Colonic mucosa (tissue), 4 donors: ENCODE measurements at places on chromosomes 12 and 14. TPM values are rescaled to one million over a fixed set of nuclear protein-coding genes. Genes with fewer than 3 reads are reported as not detected.

DNA sequence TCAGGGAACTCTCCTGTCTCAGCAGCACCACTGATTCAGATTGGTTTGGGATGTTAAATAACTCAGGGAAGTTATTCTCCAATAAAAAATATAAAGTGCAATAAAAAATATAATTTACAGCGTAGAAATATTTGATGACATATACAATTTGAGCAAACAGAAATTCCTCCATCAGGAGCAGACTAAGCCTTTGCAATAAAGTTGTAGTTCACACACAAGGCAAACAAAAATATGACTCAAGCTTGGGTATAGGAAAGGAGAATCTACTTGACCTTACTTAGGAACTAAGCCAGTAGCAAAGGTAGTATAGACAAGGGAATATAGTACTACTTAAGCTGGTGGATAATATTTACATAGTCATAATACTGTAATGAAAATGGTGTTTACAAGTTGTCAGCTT is 264.1 kb downstream of the KIF21A start:
- no peaks in the 10 kb centered on the region for H3K27me3 ChIP-seq
- no peaks in the 10 kb centered on the region for H3K4me1 ChIP-seq
- no peak overlapping the region for H3K4me3 ChIP-seq
- no peaks in the 10 kb centered on the region for H3K36me3 ChIP-seq
- no peak overlapping the region for H3K27ac ChIP-seq
- DNase-seq: no peak

DNA sequence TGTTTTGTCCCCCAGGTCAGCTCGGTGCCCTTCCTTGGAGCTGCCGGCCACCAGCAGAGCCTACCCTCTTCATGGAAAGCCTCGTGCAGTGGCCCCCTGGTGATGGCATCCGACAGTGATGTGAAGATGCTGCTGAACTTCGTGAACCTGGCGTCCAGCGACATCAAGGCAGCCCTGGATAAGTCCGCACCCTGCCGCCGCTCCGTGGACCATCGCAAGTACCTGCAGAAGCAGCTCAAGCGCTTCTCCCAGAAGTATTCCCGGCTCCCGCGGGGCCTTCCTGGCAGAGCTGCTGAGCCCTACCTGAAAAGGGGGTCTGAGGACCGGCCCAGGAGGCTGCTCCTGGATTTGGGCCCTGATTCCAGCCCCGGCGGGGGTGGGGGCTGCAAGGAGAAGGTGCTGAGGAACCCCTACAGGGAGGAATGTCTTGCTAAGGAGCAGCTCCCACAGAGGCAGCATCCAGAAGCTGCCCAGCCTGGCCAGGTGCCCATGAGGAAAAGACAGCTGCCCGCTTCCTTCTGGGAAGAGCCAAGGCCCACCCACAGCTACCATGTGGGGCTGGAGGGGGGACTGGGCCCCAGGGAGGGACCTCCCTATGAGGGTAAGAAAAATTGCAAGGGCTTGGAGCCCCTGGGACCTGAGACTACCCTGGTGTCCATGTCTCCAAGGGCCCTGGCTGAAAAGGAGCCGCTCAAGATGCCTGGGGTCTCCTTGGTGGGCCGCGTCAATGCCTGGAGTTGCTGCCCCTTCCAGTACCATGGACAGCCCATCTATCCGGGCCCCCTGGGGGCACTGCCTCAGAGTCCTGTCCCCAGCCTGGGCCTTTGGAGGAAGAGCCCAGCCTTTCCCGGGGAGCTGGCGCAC is 1.3 kb downstream of the FAM181A start:
- H3K4me3 ChIP-seq: no peak overlapping the region
- H3K27ac ChIP-seq: no peak overlapping the region
- no peaks in the 10 kb centered on the region for H3K36me3 ChIP-seq
- DNase-seq: no peak
- no peaks in the 10 kb centered on the region for H3K27me3 ChIP-seq

GRCh38 chr14:88188745-88189416 is 134.2 kb downstream of the KCNK10 start:
- no peak for DNase-seq
- no peak overlapping the region for H3K4me3 ChIP-seq

GRCh38 chr12:59972905-59973304 is 377.1 kb downstream of the SLC16A7 start:
- H3K27ac ChIP-seq: no peak overlapping the region
- no peaks in the 10 kb centered on the region for H3K27me3 ChIP-seq
- no peaks in the 10 kb centered on the region for H3K4me1 ChIP-seq
- H3K4me3 ChIP-seq: no peak overlapping the region

- H3K27ac ChIP-seq: no peak overlapping the region
- H3K4me3 ChIP-seq: no peak overlapping the region
- no peaks in the 10 kb centered on the region for H3K4me1 ChIP-seq
- DNase-seq: no peak
- no peaks in the 10 kb centered on the region for H3K27me3 ChIP-seq
- no peaks in the 10 kb centered on the region for H3K36me3 ChIP-seq
Measured at GRCh38 chr14:78141590-78141989, 28.6 kb upstream of the NRXN3 start.

- peaks cover 4% of the 10 kb centered on the region for H3K4me1 ChIP-seq
- H3K4me3 ChIP-seq: no peak overlapping the region
- no peaks in the 10 kb centered on the region for H3K36me3 ChIP-seq
- DNase-seq: no peak
Measured at GRCh38 chr14:90759370-90760077, 56.7 kb downstream of the TTC7B start.

DNA sequence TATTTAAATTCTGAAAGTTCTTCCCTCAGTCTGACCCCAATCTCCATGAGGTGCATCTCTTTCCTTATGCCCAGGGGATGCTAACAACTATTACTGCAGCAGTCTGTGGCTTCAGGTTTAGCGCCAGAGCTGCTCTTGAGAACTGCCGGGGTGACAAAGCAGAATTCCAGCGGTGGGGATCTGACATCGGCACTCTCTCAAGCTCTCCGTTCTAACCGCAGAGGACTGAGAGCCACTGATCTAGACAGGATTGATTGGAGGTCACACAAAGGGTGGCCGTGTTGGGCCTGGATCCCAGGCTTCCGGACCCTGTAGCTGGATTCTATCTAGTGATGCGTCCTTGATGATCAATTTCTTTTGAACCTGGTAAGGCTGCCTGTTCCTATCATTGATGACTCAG is 155.6 kb upstream of the TMEM132C start:
- no peak overlapping the region for H3K27ac ChIP-seq
- no peaks in the 10 kb centered on the region for H3K27me3 ChIP-seq
- no peak for DNase-seq
- no peaks in the 10 kb centered on the region for H3K4me1 ChIP-seq
- no peaks in the 10 kb centered on the region for H3K36me3 ChIP-seq

GRCh38 chr12:106791531-106791930 is 17.0 kb downstream of the RIC8B start:
- H3K27ac ChIP-seq: no peak overlapping the region
- no peak overlapping the region for H3K4me3 ChIP-seq
- DNase-seq: no peak
- H3K27me3 ChIP-seq: no peaks in the 10 kb centered on the region

The ACSM4 gene
- not detected for total RNA-seq

The SIRT4 gene
- total RNA-seq: 1.6 TPM

The PLEKHG7 gene
- 0.59 TPM for total RNA-seq

The CATSPERB gene
- total RNA-seq: 2.9 TPM

The TBX3 gene
- 7.2 TPM for total RNA-seq

The ERC1 gene
- 26.9 TPM for total RNA-seq

The ERBB3 gene
- 206 TPM for total RNA-seq

The CCER1 gene
- total RNA-seq: not detected

The GLIPR1 gene
- 1.8 TPM for total RNA-seq

The ATL1 gene
- 11.9 TPM for total RNA-seq
